Inflammatory macrophage treated with lipopolysaccharide for 4 hours (primary cell): ENCODE measurements at places on chromosomes 1 and 21.

- no peak for DNase-seq
These were observed 40.4 kb upstream of the TMEM51 start for GRCh38 chr1:15113146-15113545.

DNA sequence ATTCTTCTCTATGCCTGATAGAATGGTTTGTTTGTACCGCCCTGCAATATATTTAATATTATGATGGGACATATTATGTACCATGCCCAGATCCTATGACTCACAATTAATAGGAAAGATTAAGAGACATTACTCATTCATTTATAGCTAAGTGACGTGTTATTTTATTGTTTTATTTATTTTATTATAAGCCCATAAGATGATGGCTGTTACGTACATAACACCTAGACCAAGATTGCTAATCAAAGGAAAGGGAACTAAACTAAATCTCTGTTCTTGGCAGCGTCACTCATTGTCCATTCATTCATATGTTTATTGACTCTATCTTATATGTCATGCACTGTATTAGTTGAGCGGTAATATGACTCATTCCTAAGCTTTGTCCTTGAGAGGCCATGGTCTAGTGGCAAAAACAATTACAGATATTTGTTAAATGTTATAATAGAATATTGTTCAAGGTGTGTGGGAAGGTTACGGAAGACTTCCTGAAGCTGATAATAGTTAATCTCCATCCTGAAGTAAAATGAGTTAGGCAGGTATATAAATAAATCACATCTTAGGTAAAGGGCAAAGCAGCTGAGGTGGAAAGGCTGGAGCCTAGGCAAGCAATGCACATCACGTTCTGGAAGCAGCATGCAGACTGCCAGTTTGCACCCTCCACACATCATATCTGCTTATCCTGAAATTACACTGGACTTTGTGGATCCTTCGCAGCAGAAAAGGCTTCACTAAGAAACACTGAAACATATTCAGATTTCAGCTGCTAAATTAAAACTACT lies 16.6 kb upstream of the CD55 start:
- no peak for DNase-seq

GRCh38 chr1:151243683-151244216 lies 10.8 kb upstream of the PSMD4 start:
- no peak for DNase-seq

DNA sequence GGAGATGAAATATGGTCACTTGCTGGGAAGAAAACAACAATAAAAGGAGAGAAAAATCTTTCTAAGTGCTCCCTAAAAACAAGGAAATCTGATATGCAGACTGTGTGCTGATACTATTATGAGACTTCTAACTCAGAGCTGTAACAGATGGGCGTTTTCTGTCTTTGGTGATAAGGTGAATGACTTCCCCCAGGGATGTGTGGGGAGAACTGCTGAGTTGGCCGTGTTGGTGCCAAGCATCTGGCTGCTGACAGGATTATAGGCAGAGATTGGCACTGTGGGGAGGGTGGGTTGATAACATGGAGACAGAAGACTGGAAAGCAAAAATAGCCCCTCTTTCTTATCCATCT lies 438.5 kb upstream of the PLXNA2 start:
- no peak for DNase-seq

GRCh38 chr1:100627936-100628335 lies 90.0 kb downstream of the GPR88 start:
- no peak for DNase-seq

GRCh38 chr1:214135886-214136285 lies 145.1 kb upstream of the SMYD2 start:
- DNase-seq: no peak

DNA sequence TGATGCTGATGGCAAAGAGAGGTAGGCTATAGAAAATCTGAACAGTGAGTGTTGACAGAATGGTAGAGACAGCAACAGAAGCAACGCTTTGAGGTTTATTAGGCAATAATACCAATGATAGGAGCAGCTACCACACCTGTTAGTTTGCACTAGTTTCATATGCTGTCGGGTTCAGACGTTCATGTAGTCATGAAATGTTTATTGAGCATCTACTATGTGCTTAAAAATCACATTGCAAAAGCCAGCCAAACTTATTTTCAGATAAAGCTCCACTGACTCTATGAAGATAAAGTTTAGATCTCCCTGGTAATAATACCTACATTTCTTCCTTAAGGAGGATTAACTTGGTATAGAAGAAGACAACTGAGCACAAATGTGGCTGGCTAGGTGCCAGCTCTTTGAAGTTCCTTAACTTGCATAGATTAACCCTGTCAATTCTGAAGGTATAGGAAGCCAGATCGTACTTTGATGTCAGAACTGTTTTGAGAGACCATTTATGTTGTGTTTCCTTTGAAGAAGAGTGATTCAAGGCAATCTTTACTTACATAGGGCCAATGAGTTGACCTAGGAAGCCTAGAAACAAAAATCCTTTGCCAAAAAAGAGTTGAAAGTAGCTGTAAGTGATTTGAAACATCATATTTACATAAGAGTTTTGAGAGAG lies 71.5 kb downstream of the DISP1 start:
- DNase-seq: no peak

- DNase-seq: peak; percentile 85
These were observed 604 bp downstream of the FGR start for GRCh38 chr1:27634177-27634984.

GRCh38 chr1:39623053-39623452 lies 16.4 kb downstream of the HEYL start:
- DNase-seq: no peak

DNA sequence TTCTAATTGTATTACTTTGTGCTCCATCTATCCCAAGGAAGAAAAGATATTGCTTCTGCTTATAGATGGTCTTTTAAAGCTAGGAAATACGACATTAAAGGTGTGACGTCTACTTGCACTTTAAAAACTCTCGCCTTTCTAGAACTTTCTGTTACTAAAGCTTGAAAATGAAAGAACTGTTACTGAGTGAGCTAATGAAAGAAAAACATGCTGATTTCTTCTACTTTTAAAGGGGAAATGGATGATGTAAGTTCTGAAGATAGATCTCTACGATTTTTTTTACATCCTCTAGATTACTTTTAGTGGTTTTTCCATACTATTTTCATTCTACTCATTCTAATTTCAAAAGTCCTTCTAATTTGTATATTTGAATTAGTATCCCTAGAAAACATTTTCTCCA lies 387.5 kb downstream of the USP25 start:
- DNase-seq: no peak

DNA sequence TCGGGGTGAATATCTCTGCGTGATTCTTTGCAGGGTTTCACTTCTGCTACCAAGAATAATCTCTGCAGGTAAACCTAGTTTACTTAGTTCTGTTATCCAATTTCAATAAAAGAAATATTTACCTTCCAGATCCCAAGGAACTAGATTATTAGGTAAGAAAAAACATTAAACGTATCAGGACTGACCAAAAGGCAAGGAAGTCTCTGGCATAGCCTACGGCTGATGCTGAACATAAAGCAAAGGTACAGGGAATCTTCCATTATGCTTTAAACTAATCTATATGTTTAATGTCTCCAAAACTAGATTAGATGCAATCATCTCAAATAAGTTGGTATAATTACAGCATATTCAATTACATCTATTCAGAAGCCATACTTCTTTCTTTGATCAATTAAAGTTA lies 168.9 kb downstream of the KCNK2 start:
- DNase-seq: no peak

GRCh38 chr1:185207980-185208602 lies 51.1 kb downstream of the SWT1 start:
- DNase-seq: no peak

- peak; percentile 3 for DNase-seq
These were observed at the start of gene WNT4 for GRCh38 chr1:22143065-22144033. WNT4 (minus strand) TSS chr1:22143097; CDS start chr1:22142922, 175 bp downstream.

DNA sequence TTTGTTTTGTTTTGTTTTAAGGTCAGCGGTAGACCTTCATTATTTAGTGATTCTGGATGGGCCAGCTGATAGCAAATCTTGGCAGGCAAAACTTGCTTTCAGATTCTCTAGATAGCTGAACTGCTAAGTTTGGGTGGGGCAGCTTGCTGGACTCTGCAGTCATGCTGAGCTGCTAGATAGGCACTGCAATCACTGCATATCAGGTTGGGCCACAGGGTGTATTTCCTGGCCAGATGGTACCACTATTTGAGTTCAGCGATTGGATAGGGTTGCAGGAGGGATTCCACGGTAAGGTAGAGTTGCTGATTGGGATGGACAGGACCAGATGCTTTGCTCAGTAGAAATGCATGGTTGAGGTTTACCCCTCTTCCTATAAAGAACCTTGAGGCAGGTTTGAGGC lies 579.3 kb upstream of the ADGRL4 start:
- no peak for DNase-seq

DNA sequence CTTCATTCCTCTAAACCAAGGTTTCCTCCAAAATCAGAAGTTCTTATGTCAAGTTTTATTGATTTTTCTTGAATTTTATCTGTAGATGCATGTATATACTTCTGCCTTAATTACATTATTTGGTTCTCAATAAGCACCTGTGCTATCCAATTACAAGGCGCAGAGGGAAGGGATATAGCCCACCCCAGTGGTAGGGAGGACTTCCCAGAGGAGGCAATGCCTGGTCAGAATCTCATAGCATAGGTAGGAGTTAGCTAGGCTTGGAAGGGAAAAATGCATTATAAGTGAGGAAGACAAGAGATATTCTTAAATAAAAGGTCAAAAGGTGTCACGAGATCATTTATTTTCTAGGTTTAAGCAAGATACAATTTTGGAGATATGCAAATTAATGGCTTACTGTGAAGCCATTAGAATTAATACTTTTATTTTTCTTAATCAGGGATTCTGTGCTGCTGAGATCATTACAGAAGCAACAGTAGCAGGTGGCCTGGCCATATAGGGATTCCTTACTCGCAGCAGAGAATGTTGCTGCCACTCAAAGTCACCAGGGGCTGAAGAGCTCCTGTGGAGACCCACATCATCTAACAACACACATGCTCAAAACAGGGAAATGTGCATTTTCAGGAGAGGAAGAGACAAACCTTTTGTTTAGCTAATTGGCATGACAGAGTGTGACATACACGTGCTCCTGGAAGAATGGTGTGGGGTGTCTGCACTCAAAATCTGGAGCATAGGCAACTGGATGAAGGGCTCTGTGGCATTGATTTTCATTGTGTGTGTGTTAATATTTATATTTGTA lies 178.3 kb downstream of the ATG4C start:
- no peak for DNase-seq

DNA sequence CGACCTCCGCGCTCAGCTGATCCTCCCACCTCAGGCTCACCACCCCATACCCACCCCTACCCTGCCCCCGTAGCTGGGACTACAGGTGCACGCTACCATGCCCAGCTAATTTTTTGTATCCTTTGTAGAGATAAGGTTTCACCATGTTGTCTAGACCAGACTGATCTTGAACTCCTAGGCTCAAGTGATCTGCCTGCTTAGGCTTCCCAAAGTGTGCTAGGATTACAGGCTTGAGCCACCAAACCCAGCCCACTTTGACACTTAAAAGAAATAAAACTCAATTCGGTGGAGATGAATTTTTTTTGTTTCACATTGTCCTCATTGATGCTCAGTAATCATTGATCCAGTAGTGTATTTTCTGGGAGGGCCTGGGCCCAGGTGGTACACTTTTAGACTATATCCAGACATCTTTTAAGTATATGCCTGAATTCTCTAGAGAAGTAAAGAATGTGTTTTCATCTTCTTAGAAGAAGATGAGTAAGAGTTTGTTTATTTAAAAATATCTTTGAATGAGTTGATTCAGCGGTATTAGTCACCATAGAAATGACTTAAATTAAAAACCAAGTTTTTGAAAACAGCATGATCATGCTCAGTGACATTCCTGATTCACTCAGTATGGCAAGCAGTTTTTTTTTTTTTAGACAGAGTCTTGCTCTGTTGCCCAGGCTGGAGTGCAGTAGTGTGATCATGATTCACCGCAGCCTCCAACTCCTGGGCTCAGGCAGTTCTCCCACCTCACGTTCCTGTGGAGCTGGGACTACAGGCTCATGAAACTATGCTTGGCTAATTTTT lies 57.8 kb downstream of the EPB41 start:
- DNase-seq: peak; percentile 15

DNA sequence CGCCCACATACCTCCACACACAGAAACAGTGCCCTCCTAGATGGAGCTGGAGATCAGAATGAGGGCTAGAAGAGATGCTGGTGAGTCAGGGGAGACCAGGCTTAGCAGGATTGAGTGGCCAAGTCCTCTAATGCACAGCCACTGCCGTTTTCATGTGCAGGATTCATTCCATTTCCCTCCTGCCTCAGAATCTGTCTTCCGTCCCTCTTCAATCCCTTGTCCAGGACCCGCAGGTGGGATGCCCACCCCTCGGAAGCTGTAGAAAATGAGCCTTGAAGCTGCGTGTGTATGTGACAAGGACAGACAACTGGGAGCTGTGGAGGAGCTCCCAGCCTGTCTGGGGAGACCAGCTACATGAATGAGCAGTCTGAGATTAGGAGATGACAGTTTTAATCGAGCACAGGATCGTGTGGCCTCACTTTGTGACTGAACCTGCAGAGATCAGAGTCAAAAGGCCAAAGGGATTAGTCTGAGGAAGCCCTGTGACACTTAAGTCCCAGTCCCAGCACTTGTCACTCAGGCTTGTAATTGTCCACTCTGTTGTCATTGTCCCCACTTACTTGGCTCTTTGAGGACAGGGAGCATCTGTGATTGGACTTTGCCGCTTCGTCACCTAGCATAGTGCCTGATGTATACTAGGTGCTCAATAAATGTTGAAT lies 22.0 kb downstream of the LGR6 start:
- no peak for DNase-seq

- no peak for DNase-seq
These were observed 24.3 kb downstream of the UBE2Q1 start for GRCh38 chr1:154533952-154534844.

- no peak for DNase-seq
These were observed 1.6 kb upstream of the EFNA1 start for GRCh38 chr1:155125946-155126555.
